ENCODE measurements at places on chromosomes 7 and 10. TPM values are rescaled to one million over a fixed set of nuclear protein-coding genes. Genes with fewer than 3 reads are reported as not detected.
A peak's percentile ranks its signal among the peaks of the same experiment; 100 is the strongest.

Gene TAS2R41
- total RNA-seq = not detected

Gene TMEM176B
- 95.3 TPM for total RNA-seq

Gene ASIC3
- total RNA-seq = 0.17 TPM

Gene TEX47
- not detected for total RNA-seq

Gene NRBF2
- total RNA-seq = 49.2 TPM

Gene TMEM176A
- 61.1 TPM for total RNA-seq

Gene SEPTIN14
- not detected for total RNA-seq

DNA sequence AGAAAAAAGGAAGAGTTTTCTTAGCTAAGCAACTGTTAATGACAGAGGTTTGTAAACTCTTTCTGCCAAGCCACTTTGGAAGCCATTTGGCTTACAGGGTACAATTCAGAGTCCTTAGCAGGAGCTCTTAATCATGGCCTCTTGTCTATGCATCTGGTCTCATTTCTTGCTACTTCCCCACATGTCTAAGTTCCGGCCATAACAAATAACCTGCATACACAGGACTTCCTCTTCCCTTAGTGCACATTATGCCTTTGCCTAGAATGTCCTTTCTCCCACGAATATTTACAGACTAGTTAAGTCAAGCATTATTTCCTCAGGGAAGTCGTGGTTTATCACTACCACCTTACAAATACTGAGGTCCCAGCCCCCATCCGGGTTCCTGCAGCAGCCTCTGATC, 8.6 kb upstream of the UPF2 start:
- no peak for DNase-seq

DNA sequence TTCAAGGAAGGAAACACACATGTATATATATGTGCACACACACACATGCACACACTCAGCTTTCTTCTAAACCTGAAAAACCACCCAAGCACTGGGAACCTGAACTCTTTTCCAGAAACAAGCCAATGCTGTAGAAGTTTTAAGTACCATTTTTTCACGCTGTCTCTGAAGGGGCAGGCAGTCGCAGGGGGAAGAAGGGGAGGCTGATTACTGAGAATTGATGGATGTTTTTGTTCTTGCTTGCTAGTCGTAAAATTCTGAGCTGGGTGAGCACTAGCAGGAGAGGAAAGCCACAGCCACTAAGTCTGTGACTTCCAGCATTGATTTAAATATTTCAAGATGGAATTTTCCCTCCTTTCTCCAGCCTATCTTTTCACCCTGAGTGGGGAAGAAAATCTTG, 391.8 kb downstream of the CALN1 start:
- DNase-seq = no peak

GRCh38 chr7:1919539-1920265, 249.6 kb downstream of the ELFN1 start:
- DNase-seq = no peak

DNA sequence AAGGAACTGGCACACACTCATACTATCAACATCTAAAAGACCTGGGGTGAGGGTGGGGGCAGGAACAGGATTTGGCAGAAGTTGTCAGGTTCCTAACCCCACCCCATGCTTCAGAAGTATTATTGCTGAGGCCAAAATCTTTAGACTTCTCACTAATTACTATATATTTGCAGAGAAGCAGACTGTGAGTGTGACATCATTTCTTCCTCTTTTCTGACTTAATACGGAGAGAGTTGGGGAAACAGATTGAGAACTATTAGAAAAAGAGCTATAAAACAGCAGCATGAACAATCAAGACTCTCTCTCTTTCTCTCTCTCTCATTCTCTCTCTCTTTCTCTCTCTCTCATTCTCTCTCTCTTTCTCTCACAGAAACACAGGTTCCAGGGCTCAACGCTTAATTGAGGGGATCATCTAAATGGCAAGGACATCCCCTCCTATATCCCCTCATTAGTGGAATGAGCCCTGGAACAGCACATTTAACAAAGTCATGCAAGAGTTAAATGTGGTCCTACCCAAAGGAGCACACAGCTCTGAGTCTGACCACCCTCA, 94.8 kb downstream of the KCNMA1 start:
- DNase-seq = no peak

GRCh38 chr7:34208878-34209621, 303.7 kb downstream of the BMPER start:
- DNase-seq = no peak

DNA sequence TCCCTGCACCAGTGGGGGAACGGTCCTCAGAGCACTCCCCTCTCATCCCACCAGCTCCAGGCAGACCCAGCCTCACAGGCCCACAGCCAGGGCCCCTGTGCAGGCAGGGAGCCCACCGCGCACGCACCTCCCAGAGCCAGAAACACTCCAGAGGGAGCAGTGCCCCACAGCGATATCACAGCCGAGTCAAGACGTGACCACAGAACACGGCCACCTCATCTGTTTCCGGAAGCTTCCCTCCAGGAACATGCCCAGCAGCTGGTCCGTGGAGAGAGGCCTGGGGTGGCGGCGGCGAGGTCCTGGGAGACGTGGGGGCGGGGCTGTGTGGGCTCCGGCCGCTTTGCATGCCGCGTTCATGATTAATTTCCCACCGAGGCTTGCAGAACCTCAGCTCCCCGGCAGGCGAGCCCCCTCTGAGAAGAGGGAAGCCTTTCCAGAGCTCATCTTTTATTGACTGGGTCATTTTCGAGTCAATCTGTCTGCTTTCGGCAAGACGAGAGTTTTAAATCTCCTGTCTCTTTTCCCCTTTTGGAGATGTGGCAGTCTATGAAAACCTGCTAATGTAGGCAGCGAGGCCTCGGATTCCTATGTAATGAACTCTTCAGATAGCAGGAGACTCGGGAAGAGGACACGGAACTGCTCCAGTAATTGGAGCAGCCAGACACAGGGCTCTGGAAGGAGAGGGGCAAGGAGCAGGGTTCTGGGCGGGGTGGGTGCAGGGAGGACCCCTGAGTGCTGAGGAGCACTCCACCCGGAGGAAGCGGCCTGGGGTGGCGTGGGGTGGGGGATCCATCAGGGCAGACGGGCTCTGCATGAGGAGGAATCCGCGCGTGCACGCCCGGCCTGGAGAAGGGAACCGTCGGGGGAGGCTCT, 242.8 kb downstream of the ELFN1 start:
- peak; percentile 95 for DNase-seq

GRCh38 chr7:115096262-115096661, 174.4 kb downstream of the MDFIC start:
- DNase-seq = no peak

DNA sequence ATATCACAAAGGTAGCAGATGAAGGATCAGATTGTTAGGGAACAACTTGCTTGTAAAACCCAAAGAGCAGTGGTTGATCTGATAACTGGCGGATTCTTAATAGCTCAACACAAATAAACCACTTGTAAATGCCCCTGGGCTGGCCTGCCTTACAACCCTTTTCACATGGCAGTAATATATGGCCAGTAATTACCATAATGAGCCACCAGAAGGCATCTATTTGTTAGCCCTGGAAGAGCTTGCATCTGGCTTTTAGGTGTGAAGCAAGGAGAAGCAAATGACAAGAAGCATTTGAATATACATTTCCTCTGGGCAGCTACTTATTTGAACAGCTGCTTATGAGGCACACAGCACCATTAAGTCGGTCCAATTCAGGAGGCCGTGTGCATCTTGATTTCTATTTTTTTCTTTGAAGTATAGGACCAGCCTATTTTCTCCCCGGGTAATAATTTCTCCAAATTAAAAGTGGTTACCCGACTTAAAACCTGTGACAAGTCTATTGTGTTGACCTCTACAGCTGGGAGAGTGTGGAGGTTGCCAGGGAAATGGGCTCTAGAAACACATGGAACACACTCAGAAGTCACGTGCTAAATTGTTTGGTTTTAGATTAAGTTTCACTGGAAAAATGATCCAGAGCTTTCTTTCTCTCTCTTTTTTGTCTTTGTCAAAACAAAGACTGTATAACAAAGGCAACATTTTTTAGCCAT, 113.4 kb downstream of the SEM1 start:
- DNase-seq = peak; percentile 0

GRCh38 chr10:43076311-43076875, 476 bp upstream of the RET start:
- no peak for DNase-seq

- peak; percentile 17 for DNase-seq
Observed at GRCh38 chr7:128692623-128693270, 20.7 kb downstream of the GARIN1A start.

DNA sequence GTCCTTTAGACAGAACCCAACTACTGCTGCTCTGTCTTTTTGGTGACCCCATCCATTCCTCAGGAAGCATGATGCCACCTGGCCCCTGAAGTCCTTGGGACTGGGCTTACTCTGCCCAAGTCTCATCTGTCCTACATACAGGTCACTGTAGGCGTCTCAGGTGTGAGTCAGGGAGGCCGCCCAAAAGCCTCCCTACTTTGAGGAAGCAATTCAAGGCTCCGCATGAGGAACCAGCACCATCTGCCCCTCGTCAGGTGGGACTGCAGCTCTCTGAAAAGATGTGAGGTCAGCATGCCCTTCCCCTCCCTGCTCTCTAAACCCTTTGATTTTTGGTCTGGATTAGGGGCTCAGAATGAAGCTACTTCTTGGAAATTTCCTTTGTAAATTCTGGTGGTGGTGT, 354.8 kb downstream of the CXCL12 start:
- DNase-seq = no peak

DNA sequence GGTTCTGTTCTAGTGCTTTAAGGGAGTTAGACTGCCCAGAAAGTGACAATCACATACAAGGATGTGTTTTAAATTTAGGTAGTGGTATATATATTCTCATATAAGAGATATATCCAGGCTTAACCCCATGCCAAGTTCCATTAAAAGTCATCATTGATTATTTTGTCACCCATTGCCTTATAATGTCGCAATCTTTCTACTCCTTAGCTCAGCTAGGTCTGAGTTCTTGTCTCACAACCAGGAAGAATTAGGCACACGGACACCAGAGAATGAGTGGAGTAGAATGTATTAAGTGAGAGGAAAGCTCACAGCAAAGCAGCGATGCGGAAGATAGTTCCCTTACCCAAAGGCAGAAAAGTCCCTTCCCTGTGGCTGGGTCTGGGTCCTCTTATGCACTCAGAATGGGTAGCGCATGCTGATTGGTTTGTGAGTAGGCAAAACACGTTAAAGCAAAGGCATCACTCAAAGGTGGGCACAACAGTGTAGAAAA, 197.2 kb upstream of the AHR start:
- no peak for DNase-seq

DNA sequence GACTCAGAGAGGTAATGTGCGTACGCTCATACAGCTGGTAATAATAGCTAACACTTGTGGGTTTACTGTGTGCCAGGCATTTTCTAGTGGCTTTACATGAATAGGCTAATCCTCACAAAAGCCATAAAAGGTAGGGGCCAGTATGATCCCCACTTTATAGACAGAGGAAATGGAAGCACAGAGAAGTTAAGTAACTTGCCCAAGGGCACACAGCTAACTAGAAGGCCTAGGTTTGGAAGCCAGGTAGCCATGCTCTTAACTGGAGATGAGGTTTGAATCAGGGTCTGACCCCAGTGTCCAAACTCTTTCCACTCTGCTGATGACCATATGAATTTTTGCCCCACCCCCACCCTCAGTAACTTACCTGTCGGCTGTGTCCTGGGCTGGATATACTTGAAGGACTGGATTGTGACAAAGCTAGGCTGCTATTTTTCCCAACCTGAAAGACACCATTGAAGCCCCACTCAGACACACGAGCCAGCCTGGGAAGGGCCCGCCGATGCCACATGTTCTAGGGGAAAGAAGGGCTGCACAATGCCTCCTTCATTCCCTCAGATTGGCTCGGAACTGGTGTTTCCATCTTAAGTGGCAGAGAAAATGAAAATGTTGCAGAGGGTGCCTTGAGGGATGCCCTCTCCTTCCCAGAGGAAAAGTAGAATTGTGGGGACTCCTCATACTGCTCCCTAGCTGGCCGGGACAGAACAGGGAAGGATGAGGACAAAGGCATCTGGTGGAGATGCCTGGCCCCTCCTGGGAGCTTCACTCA, 29.1 kb upstream of the EFCAB10 start:
- no peak for DNase-seq
